Colonic mucosa (tissue), 4 donors: ENCODE measurements at places on chromosomes 11 and 22. TPM values are rescaled to one million over a fixed set of nuclear protein-coding genes. Genes with fewer than 3 reads are reported as not detected.

DNA sequence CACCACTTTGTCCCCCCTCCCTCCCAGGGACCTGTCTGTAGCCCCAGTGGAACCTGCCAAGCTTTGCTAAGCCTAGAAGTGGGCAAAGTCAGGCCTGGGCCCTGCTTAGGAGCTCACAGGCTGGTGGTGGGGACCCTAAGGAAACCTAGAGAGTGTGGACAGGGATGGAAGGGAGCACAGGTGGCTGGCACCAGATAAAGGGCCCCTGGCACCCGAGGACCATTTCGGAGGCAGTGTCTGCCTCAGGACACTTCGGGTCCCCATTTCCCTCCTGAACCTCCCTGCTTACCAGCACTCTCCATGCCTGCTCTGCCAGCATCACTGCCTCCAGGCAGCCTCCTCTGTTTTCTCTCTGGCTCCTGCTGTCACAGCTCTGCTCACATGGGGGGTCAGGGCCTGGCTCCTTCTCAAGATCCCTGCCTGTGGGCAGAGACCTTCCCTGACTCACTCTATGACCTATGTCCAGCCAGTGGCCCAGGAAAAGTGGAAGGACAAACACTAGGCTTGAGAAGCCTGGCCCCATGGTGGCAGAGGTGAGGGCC is 13.6 kb upstream of the OMP start:
- DNase-seq = no peak

Gene CHCHD10
- total RNA-seq = 420 TPM

Gene TBX1
- 1.9 TPM for total RNA-seq

GRCh38 chr11:82403640-82404305 is 329.9 kb downstream of the FAM181B start:
- DNase-seq = no peak

GRCh38 chr11:92253945-92254344 is 29.3 kb downstream of the FAT3 start:
- no peak for DNase-seq

Gene CDON
- 10.5 TPM for total RNA-seq
